ENCODE measurements at places on chromosomes 3 and 15.

- no peak for DNase-seq
Measured at GRCh38 chr3:156615592-156616173, 58.7 kb upstream of the TIPARP start.

DNA sequence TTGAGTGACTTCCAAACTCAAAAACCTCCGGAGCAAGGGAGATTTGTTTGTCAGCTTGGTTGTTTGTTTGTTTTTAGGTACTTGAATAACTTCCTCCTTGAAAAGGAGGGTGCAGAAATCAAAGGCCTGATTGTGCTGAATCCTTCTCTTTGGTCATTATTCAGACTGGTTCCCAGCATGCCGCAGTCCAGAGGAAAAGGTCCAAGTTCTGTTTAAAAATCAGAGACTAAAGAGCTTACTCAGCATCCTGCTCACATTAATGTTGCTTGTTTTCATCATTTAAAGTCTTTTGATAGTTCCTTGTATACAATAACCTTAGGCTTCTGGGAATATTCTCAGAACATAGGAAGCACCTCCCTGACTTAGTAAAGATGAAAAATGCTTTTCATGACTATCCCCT, 982 bp upstream of the SCG3 start:
- DNase-seq: no peak

- no peak for DNase-seq
Measured at GRCh38 chr3:52126036-52126435, 28.2 kb downstream of the POC1A start.

GRCh38 chr3:133540896-133541674, 32.4 kb upstream of the CDV3 start:
- no peak for DNase-seq

- DNase-seq: no peak
Measured at GRCh38 chr3:104108522-104108921, 1258.2 kb upstream of the ALCAM start.

DNA sequence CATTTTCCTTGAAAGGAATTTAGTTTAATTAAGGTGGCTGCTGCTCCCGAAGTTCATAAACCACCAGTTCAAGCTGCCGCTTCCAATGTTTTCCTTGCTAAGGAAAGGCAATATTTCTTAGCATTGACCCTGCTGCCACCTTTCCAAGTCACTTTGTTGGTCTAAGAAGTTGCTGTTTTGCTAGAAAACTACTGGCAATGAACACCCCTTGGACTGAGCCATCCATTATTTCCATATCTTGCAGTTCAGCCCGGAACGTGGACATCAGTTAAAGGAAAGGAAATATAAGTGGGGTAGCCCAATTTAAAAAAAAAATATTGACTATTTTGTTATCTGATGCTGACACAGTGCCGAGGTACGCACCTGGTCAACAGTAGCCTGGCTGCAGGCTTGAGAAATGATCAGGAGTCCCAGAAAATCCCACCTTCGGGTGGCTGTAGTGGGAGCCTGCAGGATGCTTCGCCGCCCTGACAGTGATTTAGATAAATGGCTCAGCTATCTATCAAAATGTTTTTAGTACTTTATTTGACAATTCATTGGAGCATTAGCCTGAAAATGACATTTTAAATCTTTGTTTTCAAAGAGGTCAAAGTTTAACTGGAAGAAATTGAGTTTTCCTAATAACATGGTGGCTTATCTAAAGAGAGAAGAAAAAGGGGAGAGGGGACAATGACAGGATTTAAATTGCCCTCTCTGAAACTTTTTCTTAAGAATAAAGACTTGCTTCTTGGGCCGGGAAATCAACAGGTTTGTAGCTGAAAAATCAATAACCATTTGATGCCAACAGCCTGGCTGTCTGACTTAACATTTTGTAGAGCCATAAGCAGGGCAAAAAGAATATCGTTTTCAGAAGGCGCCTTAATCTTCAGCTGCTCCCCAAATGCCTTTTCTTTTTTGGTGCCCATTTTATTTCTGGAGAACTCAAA, 1.6 kb downstream of the RARB start:
- no peak for DNase-seq

- no peak for DNase-seq
Measured at GRCh38 chr3:52385157-52385556, 59.7 kb downstream of the SEMA3G start.

- no peak for DNase-seq
Measured at GRCh38 chr3:46213201-46213600, 5.1 kb upstream of the CCR1 start.

- DNase-seq: no peak
Measured at GRCh38 chr3:183591881-183592521, 36.5 kb upstream of the KLHL6 start.

- DNase-seq: no peak
Measured at GRCh38 chr15:58269455-58270414, 131.6 kb downstream of the AQP9 start.

DNA sequence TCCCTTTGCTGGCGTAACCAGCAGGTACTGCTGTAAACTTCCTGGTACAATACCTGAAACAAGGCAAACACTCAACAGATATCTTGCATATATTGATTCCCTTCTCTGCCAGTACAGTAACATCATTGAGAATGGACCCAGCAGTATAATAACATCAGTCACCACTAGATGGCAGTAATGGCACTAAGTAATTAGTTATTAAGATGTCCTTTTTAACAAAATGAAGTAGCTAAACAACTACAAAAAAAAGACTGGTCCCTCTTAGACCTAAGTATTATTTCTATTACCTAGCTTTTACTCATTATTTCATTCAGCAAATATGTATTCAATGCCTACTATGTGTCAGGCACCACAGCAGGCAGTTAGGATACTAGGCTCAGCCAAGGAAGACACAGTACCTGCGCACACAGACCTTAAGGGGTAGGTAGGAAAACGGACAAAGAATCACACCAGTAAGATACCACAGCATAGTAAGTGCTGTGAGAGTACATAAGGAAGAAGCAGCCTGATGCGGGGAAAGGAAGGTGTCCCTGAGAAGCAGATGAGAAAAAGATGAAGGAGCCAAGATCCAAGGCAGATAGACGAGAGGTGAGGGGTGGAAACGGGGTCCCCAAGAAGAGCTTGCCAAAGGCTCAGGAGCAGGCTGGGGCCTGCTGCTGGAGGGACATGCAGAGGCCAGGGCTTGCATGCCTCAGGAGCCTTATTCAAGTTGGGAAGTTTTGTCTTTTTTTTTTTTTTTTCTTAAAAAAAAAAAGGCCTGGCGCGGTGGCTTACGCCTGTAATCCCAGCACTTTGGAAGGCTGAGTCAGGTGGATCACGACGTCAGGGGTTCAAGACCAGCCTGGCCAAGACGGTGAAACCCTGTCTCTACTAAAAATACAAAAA, 102.7 kb upstream of the CHD2 start:
- DNase-seq: no peak

- DNase-seq: no peak
Measured at GRCh38 chr15:28907338-28907960, 21.7 kb downstream of the APBA2 start.

GRCh38 chr3:122902326-122902725, 107.5 kb downstream of the SLC49A4 start:
- DNase-seq: no peak

GRCh38 chr3:112437146-112438022, 61.9 kb downstream of the BTLA start:
- no peak for DNase-seq

DNA sequence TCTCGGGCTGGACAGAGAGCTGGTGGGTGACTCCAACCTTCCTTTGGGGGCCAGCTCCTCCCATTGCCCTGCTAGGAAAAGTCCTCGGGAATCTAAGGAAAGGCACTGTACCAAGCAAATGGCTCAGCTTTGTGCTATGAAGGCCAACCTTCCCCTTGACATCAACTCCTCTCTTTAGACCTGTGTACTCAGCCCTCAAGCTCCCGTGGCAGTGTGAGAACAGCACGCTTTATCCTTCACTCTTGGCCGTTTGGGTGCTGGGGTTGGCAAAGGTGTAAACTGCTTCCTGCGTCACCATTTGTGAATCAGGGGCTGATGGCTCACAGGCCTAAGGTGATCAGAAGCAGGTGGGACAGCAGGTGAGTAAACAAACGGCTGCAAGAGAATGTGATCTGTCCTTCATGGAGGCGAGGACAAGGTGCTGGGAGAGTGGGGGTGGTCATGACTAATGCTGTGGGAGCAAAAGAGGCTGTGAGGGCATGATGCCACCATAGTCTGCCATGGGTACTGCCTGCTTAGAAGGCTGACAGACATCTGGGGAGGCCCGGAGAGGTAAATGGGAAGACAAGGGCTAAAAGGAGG, 165.2 kb upstream of the TPM1 start:
- DNase-seq: no peak

- no peak for DNase-seq
Measured at GRCh38 chr3:174110761-174111160, 713.2 kb downstream of the NLGN1 start.

DNA sequence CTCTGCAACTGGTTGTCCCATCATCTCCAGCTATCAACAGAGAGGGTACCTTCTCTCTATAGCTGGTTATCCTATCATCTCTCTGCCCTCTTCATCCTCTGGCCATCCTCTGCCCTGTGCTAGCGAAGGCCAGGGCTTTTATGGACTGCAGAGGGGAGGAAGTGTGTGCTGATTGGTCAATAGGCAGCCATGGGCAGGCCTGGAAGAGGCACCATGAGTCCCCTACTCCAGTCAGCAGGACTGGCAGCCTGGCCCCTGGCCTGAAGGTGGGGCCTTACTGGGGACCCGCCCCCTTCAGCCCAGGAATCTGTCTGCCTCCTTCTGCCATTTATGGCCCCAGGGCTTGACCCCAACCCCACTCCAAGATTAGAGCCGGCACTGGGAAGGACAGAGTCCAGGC, 10.4 kb upstream of the TRIM59 start:
- no peak for DNase-seq

- DNase-seq: no peak
Measured at GRCh38 chr3:49794926-49795905, 4.5 kb downstream of the CDHR4 start.

DNA sequence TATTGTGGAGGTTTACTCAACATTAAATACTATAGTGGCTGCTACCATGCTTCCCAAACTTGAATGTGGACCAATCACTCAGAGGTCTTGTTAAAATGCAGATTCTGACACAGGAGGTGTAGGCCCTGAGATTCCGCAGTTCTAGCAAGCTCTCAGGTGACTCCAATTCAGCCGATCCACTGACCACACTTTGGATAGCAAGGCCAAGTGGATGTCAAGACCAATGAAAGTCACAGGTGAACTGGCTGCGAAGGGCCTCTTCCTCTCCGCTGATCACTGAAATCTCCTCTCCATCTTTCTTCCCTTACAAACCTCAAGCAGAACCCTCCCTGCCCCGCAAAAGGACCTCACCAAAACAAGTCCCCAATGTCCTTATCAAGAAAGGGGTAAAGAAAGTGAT, 9.2 kb upstream of the CHST2 start:
- no peak for DNase-seq

DNA sequence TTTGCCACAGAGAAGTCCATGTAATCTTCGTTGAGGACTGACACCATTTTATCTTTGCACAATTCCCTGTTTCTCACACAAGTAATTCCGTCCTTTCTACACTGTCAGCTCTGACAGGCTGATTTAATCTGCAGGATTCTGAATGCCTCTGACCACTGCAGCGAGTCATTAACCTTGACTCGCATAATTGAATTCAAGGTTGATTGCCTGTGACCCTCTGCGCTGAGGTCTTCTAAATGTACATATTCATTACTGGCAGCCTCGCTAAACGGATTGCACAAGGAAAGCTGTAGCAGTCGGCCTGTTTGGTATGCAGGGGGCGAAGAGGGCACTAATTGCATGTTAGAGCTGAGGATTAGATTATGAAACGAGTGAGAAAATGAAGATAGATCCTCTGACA, 147.8 kb downstream of the SHOX2 start:
- no peak for DNase-seq

DNA sequence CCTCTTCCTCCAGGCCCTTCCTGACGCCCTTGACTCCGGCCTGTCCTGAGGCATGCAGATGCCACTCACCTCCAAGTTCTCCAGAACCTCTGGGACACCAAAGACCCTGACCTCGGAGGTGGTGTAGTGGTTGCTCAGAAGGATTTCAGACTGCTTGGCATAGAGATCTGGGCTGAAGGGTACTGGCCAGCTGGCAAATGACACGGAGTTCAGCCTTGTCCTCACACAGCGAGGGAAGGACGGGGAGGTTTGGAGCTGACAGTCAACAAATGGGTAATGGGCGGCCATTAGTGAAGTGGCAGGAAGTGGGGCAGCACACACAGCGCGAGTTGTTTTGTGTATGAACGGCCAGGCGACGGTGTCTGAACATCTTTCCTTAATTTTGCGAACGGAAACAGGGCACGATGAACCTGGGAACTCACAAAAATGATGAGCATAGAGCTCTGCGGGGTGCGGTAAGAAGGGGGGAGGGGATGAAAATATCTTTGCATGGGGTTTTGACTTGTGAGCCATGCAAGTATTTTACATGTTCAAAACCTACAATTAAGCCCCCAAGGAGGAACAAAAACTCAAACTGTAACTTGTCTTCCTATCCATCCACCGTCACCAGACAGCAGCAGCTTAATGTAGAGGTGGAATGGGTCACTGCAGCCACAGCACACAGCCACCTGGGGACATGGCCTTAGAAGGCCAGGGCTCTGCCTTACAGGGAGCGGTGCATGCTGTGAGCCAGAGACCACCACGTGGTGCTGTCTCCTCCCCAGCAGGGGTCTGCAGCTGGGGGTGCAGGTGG, 43.6 kb upstream of the RPL32 start:
- no peak for DNase-seq

DNA sequence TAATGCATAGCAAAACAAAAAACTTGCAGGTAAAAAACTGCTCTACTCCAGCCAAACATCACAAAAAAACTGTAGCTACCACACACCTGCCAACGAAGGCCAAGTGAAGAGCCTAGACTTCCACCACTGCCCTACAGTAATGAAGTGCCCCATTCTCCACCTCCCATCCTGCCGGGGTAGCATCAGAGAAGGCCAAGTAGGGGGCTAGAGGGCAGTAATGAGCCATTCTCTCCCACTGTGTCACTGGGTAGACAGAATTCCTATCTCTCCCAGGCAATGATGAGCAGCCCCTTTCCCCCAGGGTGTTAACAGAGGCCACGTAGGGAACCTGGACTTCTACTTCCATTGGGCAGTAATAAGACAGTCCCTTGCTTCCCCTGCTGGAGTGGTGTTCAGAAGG, 9.5 kb downstream of the SEC22C start:
- no peak for DNase-seq

DNA sequence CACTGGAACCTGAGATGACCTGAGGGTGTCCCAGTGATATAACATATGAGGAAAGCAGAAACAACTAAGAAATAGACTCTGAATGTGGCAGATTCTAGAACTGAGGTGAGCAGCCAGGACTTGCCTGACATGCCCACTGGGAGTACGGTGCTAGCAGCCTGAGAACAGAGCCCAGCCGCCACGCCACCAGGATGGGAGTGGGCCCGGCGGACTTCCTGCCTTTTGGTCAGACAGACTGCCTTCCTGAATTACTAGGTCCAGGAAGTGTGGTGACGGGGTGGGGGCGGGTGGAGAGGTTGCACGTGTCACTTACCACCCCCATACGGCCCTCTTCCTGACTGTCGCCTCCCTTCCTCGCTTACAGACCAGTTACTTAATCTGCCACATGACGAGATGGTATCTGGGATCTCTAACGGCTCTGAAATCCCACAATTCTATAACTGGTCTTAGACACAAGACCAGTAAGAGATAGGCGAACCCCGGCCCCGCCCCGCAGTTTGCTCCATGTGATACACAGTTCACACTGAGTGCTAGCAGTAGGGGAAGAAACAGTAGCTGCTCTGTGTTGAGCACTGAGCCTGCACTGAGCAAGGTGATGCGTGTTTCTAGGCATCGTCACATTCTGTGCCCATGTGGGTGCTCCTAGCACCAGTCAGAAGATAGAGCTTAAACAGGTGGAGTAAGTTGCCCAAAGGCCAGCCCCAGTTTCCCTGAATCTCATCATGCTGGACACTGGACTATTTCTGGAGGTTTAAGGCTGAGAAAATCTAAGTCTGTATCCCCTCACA, 95.7 kb downstream of the CPN2 start:
- DNase-seq: peak; percentile 27
